ENCODE measurements at places on chromosomes 12 and 14.

DNA sequence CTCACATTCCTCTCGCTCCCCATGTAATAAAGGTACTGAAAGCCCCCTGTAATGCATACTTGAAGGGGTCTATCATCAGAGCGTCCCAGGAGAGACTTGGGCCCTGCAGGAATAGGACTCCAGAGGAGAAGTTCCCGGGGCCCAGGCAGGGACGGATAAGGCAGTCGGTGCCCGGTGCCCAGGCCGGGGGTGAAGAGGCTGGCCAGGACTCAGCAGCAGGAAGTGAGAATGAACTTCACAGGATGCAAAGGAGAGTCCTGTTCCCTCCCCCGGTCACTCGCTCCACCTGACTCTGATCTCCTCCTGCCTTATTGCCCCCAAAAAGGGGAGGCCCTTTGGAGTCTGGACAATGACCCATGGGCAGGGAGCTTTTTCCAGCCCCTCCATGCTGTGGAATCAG, 40.2 kb downstream of the LRRC74A start:
- no peak for DNase-seq

GRCh38 chr12:57488402-57489156, 711 bp downstream of the MARS1 start:
- DNase-seq: no peak

DNA sequence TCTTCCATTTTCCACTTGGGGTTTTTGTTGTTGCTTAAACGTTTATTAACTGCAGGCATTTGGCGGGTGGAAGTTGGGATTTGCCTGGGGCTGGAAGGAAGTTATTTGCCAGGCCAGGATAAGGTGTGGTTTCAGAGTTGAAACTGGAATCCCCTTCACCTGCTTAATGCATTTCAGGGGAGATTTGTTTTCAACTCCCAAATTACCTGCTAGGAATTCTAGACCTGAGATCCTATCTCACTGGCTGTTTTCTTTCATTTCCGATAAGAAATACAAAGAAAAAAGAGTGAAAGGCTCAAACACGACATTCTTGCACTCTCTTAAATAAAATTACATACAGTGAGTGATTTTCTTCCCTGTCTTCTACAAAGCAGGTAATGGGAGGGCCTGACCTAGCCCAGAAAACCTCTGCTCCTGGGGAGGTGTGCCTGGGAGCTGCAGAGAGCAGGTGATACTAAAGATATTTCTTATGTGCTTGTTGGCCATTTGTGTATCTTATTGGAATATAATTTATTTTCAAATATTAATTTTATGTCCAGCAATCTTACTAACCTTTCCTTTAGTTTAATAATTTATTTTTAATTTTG, 278.2 kb downstream of the ZFP36L1 start:
- no peak for DNase-seq

- no peak for DNase-seq
Measured at GRCh38 chr14:36207500-36207899, 31.0 kb upstream of the PTCSC3 start.

- no peak for DNase-seq
Measured at GRCh38 chr12:75599061-75599460, 87.7 kb upstream of the KRR1 start.

- no peak for DNase-seq
Measured at GRCh38 chr14:40269436-40269835, 837.2 kb upstream of the FBXO33 start.

- DNase-seq: no peak
Measured at GRCh38 chr12:6334359-6334758, 7.5 kb downstream of the TNFRSF1A start.

- DNase-seq: no peak
Measured at GRCh38 chr14:93099196-93099595, 16.5 kb downstream of the ITPK1 start.

GRCh38 chr14:102754370-102755262, 22.6 kb upstream of the TRAF3 start:
- DNase-seq: no peak

DNA sequence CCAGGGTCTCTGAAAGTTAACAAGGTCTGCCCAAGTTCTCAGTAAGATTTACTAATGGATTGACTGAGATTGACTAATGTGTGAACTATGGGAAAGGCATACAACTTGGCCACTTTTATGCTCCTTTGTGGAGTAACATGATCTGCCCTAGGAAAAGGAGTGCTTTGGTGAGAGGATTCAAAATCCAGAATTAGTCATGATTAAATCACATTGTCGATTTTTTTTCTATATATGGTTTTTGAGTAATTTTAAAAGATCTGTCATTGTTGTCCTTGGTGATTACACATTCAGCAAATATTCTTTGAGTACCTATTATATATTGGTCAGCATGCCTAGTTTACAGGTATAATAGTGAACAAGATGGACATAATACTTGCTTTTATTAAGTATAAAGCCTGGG, 147.7 kb upstream of the SYT10 start:
- no peak for DNase-seq

- no peak for DNase-seq
Measured at GRCh38 chr12:125418902-125419564, 353.8 kb downstream of the AACS start.

- no peak for DNase-seq
Measured at GRCh38 chr12:88753707-88754106, 173.4 kb upstream of the KITLG start.

- peak; percentile 79 for DNase-seq
Measured at GRCh38 chr14:104973135-104973384, 5.1 kb downstream of the AHNAK2 start.

- no peak for DNase-seq
Measured at GRCh38 chr14:37936971-37937370, 270.7 kb upstream of the SSTR1 start.

DNA sequence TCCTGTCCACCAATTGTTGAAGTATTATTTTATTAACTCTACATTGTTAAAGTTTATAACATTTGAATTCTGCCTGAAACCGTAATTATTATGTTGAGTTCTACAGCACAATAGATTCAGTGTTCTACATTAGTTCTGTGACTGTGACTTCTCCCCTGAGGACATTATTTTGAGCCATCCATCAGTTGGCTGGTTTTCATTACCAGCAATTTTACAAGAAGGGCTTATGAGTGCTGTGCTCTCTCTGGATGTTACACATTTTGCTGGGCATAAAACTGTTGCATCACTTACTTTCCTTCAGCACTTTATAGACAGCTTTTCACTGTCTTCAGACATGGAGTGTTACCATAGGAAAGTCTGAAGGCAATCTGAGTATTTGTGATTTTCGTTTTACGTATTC, 118.2 kb upstream of the KITLG start:
- no peak for DNase-seq

DNA sequence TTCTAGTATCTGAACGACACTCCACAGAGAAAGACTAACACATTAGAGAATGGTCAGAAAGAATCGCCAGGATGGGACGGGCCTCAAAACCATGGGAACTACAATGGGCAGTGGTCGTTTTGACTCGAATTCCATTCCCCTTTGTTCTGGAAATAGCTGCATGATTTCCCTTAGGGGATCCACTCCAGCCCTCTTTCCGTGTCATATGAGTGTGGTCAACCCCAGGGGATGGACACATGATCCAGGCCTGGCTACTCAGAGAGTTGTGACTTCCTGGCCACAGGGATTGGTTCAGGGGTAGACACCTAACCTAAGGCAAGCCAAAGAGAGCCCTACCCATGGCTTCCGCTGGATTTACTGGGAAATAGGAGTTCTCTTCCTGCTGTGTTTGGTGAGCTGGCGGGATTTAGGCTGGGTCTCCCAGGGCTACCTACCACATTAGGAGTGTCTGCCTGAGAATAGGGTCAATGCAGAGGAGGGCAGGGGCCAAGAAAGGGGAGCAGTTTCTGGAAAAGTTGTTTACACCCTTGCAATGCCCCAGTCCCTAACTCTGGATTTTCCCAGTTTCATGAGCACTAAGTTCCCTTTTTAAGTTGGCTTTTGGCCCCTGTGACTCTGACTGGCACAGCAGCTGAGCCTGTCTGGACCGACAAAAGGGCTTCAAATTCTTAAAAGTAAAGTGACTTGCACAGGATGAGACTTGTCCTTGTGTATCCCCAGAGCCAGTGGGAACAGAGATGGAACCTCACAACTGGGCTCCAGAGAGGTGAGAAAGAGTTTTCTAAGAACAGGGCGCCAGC, 28.1 kb upstream of the GPATCH2L start:
- DNase-seq: no peak

- no peak for DNase-seq
Measured at GRCh38 chr12:114902665-114903064, 218.7 kb upstream of the TBX3 start.

- no peak for DNase-seq
Measured at GRCh38 chr12:4933411-4933810, 23.7 kb downstream of the KCNA1 start.

- no peak for DNase-seq
Measured at GRCh38 chr12:57603815-57604453, 690 bp upstream of the DTX3 start.

GRCh38 chr12:112473056-112473455, 54.3 kb downstream of the PTPN11 start:
- DNase-seq: no peak

DNA sequence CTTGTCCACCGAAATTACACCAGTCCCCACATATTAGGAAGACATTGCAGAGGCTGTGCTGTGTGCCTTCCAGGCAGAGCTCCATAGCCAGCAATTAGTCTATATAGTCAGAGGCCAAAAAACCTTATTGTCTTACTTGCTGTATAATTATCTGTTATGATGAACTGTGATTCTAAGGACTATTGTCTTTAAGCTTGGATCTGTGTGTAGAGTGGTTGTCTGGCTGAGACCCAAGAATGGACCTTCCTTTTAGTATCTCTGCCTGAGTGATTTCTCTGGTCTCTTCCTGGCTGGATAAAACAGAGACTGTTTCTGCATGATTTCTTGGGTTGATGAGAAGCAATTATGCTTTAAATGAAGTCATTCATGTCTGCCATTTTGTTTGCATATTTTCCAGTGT, 465.3 kb downstream of the PRKD1 start:
- no peak for DNase-seq

All from AG04450 (cell line).